Large intestine (tissue), 12 donors: ENCODE measurements at places on chromosomes 4 and X.
A peak's percentile ranks its signal among the peaks of the same experiment; 100 is the strongest.

DNA sequence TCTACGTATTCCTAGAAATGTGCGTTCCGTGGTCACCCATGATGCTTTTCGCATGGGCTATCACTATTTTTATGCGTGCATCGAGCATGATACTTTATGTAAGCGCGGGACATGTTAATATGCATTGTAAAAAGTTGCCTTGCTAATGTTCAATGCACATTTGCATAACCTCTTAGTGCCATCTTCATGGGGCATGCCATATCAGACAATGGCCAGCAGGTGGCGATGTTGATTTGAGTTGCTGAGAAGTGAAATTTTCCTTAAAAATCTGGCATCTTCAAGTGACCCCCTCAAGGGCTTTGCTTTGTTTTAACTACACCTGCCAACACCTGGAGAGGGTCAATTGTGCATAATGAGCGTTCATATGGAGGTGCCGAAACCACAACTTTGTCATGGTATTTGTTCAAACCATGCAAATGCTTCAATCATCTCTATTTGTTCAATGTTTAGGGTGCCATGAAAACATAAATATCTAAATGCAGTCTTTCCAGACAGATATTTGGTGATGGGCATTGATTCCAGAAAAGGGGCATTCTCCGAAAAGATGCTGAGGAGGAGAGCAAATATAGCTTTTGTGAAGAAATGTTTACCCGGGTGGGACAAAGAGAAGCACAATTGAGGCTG lies 833.9 kb upstream of the PRKX start:
- DNase-seq: peak; percentile 17

DNA sequence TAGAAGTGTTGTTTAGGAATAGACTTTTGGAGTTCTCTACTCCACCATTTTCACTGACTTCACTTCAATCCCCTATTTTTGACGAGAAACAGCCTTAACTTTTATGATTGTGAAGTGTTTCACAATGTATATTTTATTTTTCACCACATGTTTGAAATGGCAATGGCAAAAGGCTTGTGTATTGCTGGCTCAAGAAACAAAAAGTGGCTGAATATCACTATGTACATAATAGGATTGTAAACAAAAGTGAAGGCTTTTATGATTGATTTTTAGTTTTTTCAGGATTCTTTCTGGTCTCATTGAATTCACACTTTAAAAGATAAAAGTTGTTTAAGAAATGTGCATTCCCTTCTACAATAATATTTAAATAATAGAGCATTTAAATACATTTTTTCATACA lies 18.2 kb downstream of the MAGEB5 start:
- no peak for DNase-seq

DNA sequence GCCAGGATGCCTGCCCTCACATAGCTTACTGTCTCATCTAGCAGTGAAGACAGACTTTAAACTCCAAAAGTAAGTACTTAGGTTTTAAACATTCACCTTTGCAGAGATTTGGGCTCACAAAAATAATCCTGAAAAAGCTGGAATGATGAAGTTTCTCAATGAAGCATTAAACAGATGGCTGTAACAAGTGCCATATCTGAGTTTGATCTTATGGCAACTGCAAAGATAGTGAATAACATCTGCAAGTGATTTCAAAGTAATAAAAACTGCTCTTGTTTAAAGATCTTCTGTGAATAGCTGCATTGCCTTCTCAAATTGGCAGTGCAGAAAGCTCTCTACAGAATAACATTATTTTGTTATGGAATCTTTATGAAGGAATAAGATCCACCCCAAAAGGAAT lies 271.2 kb upstream of the SMIM31 start:
- no peak for DNase-seq

- DNase-seq: no peak
Measured at GRCh38 chrX:130027569-130027968, 45.1 kb downstream of the BCORL1 start.

DNA sequence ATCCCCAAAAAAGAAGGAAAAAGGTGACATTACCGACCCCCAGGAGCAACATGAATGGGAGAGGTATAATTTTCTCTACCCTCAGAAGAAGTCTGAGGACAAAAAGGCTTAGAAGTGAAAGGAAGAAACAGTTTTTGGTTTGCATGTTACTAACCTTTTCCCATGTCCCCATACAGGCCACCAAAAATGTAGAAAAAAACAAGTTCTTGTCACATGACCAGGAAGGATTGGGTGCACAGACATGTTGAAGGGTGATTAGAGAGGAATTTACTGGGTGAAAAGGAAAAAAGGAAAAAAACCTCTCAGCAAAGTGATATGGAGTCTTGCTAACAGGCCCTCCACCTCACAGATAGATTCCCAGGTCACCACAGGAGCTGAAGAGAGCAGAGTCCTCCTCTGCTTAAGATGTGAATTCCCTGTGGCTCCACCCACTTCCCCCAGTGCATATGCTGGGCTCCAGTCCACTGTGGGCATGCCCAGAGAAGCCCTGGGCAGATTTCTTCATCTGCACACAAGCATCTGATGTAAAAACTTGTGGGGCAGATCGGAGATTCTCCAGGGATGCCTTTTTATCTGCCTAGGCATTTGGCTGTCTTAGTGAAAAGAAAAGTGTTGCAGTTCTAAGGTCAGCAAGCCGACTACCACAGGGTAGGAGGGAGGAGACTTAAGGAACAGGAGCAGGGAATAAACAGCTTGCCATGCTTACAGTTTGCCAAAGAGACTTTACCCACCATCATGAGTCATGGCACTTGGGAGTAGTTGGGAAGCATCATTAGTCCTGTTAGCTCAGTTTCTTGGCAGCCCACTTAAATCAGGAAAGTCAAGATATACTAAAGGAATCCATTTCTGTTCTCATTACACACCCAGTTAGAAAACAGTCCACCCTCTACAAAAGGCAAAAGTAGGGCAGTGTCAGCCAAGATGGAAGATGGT lies 25.0 kb upstream of the PASD1 start:
- no peak for DNase-seq

GRCh38 chrX:111778591-111778990 lies 97.4 kb upstream of the TRPC5OS start:
- no peak for DNase-seq

GRCh38 chr4:188347339-188347738 lies 208.1 kb downstream of the TRIML1 start:
- DNase-seq: no peak

DNA sequence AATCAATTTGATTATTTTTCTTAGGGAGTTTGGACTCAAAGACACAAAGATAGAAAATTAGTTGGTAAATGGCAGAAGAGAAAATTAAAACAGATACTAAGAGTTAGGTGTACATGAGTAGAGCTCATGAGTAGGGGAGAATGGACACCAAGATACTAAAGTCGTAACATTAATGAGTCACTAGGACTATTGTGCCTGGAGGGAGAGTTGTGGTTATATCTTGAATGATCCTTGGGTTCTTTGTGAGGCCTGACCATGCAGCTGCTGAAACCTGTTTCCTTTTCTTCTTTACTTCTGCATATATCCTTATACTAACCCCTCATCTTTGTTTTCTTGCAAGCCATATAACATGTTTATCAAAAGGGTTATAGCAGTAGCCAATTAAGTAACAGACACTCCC lies 532.8 kb downstream of the RPA4 start:
- no peak for DNase-seq

- DNase-seq: peak; percentile 58
Measured at GRCh38 chr4:1290165-1290977, 680 bp downstream of the MAEA start.

DNA sequence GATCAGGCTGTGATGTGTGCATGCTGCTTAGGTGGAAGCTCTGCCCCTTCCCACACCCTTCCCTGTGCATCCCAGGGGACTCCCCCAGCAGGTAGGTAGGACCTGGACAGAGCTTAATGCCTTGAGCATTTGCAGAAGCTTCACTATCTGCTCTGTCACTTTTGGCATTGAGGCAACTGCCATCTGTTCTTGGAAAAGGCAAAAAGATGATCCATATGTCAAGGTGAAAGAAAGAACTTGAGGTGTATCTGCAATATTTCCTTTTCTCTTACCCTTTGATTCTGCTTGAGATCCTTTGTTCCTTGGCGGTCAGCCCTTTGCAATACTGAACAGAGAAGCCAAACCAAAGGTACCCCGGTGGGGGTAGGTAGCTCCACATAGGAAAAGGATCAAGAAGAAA lies 37.1 kb upstream of the TBC1D9 start:
- no peak for DNase-seq

- no peak for DNase-seq
Measured at GRCh38 chr4:82744284-82744968, 54.2 kb downstream of the SCD5 start.

- DNase-seq: peak; percentile 72
Measured at GRCh38 chrX:10620121-10620699, at the start of gene MID1. TSS of gene MID1 (minus strand) at chrX:10620585. CDS start at chrX:10567547, 53,038 bp downstream.

DNA sequence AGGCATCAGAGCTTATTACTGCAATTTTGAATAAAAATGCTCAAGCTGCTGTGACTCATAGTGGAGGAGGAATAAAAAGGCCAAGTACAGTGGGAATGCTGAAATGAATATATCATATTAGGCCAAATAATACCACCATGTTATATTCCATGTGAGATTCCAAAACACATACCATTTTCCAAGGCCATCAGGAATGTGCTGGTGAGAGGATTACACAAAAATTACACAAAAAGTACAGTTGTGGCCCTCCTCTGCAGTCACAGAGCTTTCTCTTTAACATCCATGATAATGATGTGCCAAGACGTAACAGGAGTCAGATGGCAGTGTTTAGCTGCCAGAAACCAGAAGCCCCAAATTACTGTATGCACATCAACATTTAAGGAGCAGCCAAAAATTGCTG lies 153.5 kb downstream of the PCDH18 start:
- DNase-seq: no peak
